ENCODE measurements at places on chromosomes 5 and 9.

DNA sequence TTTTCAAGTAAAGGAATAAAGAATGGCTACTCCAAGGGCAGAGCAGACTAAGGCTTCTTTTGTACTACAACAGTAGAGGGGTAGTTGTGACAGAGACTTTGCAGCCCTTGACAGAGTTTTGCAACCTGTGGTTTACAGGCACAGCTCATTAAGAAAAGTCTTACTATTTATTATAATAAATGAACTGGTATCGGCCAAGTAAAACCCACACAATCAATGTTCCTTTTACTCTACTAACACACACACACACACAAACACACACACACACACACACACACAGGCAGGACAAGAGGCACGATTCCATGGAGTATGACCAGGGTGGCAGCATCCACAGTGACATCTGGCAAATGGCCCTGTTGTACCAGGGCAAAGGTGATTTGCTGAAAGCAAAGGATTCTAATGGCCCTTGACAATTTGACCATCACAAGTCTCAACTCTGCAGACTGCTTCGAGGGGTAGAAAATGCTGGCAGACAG is 59.1 kb upstream of the GOLPH3 start:
- no peaks in the 10 kb centered on the region for H3K4me1 ChIP-seq
- peaks cover 45% of the 10 kb centered on the region for H3K36me3 ChIP-seq
- no peak for DNase-seq
- H3K27ac ChIP-seq, result no peak overlapping the region
- no peaks in the 10 kb centered on the region for H3K27me3 ChIP-seq
- no peak overlapping the region for H3K4me3 ChIP-seq

GRCh38 chr5:67773411-67774266 is 441.9 kb upstream of the PIK3R1 start:
- no peak overlapping the region for H3K4me3 ChIP-seq
- peak overlapping the region; percentile 35 for H3K27ac ChIP-seq
- no peaks in the 10 kb centered on the region for H3K27me3 ChIP-seq
- peaks cover 34% of the 10 kb centered on the region for H3K4me1 ChIP-seq
- no peak for DNase-seq

- H3K36me3 ChIP-seq, result no peaks in the 10 kb centered on the region
- peaks cover 19% of the 10 kb centered on the region for H3K4me1 ChIP-seq
- no peak for DNase-seq
- no peaks in the 10 kb centered on the region for H3K27me3 ChIP-seq
- H3K27ac ChIP-seq, result no peak overlapping the region
Measured at GRCh38 chr5:68711293-68712200, 382.3 kb upstream of the SLC30A5 start.

DNA sequence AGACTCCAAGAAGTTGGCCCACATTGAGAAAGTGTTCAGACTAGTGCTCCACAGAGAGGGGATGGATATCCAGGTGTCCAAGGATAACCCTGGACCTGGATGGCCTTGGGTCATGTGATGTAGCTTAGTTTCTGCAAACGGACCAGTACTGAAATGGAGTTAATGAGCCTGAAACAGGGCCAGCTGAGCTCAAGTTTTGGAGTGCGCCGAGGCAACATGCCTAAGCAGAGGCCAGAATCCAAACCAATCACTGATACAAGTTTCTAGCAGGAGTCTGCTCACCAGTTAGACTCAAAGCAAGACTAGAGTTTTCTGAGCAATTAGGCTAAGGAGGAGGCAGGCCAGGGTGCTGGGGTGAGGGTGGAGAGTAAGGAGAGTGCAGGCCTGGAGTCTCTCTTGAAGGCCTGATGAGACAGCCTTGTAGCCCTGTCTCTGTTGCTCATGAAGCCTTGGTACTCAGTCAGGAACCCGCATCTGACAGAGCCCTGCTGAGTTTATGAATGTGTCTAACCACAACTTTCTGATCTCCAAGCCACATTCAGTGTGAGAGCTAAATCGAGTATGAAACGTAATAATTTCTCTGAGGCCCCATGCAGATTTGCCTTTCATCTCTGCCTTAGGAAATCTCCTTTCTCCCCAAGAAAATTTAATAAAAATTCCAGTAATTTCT is 68.9 kb upstream of the EQTN start:
- peaks cover 7% of the 10 kb centered on the region for H3K36me3 ChIP-seq
- DNase-seq, result no peak
- no peak overlapping the region for H3K4me3 ChIP-seq

- no peak overlapping the region for H3K4me3 ChIP-seq
- H3K27ac ChIP-seq, result no peak overlapping the region
- no peaks in the 10 kb centered on the region for H3K36me3 ChIP-seq
- peaks cover 4% of the 10 kb centered on the region for H3K4me1 ChIP-seq
- DNase-seq, result no peak
- peaks cover 15% of the 10 kb centered on the region for H3K27me3 ChIP-seq
Measured at GRCh38 chr9:118088090-118088489, 383.9 kb downstream of the TLR4 start.

- peak; percentile 31 for DNase-seq
- H3K27ac ChIP-seq, result peak overlapping the region; percentile 25
- no peaks in the 10 kb centered on the region for H3K36me3 ChIP-seq
- peaks cover 30% of the 10 kb centered on the region for H3K4me1 ChIP-seq
- H3K4me3 ChIP-seq, result no peak overlapping the region
Measured at GRCh38 chr5:170273968-170274710, 23.4 kb downstream of the LCP2 start.

DNA sequence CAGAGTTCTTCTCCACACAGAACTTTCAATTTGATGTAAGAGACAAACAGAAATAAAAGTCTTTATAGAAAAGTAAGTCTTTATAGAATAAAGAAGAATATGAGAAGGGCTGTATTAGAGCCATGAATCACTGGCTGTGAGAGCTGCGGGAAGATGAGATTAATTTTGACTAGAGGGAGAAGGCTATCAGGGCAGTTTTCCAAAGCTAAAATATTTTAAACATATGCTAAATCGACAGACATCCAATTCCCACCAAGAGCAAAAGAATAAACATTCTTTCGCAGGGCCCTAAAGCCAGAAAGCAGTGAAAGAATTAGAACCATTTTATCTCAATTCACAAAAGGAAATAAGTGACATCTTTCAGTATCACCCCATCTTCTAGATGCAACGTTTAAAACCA is 208.3 kb upstream of the MAP3K1 start:
- H3K4me3 ChIP-seq, result no peak overlapping the region
- H3K27ac ChIP-seq, result no peak overlapping the region
- no peak for DNase-seq
- peaks cover 35% of the 10 kb centered on the region for H3K4me1 ChIP-seq
- H3K36me3 ChIP-seq, result peaks cover 16% of the 10 kb centered on the region
- peaks cover 21% of the 10 kb centered on the region for H3K27me3 ChIP-seq

- DNase-seq, result no peak
- H3K4me3 ChIP-seq, result no peak overlapping the region
- no peaks in the 10 kb centered on the region for H3K27me3 ChIP-seq
- H3K27ac ChIP-seq, result no peak overlapping the region
Measured at GRCh38 chr5:119055294-119055693, 15.6 kb upstream of the DMXL1 start.

DNA sequence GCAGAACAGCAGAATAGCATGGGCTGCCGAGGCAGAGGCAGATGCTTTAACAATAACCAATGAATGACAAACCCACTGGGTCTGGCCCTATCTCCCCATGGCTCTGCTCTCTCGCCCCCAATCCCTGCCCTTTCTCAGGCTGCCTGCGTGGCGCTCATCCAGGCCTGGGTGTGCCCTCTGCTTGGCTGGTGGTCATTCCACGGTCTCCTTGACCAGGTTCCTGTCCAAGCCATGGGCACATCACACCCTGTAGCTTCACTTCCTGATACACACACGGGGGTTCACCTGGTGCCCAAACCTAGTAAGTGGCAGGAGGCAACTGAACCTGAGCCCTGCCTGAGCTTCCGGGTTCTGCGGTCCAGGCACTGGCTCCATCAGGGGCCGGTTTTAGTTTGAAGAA is 87.6 kb downstream of the DAP start:
- peaks cover 24% of the 10 kb centered on the region for H3K36me3 ChIP-seq
- no peak overlapping the region for H3K27ac ChIP-seq
- peaks cover 9% of the 10 kb centered on the region for H3K4me1 ChIP-seq

DNA sequence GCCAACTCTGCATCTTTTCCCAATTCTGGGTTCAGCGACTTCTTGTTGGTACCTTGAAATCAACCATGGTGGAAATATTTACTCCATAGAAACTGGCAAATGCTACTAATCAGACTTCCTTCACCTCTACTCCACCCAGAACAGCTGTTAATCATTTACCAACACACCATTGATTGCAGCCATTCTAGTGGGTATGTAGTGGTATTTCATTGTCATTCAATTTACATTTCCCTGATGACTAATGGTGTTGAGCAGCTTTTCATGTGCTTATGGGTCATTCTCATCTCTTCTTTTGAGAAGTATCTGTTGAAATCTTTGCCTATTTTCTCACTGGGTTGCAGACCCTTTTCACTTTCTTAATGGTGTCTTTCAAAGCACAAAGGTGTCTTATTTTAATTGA is 122.4 kb upstream of the MSX2 start:
- peaks cover 34% of the 10 kb centered on the region for H3K4me1 ChIP-seq
- H3K4me3 ChIP-seq, result no peak overlapping the region
- DNase-seq, result no peak
- no peak overlapping the region for H3K27ac ChIP-seq

DNA sequence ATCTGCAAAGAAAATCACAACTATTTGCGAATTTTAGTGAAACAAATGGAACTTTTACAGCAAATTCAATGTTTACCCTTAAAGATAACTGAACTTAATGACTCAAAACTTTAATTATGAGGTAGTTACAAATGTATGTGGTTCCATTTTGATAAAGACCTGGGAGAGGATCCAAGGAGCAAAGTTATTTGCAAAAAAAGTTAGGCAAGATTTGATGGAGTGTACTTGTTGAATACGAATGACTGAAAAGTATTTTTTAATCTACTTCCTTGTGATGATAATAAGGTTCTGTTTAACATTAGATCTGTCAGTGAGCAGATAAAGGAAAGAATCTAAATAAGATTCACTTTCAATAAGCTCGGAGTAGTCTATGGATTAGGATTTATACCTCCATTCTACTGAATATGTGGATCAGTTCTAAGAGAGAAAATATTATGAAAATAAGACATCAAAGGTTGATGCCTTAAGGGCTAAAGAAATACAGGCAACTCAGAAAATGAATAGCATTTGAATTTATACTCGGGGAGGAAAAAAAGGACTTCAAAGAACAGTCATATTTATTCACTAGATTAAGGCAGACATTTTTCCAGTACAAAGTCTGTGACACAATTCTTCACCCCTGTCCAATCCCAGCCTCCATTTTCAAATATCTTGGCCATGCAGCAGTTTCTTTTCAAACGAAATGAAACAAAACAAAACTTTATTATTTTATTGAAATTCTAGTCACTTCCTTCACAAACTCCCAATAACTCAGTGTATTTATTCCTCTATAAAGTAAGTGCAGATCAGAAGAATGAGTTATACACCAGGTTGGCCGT is 199.8 kb downstream of the PDE4D start:
- no peak for DNase-seq
- no peak overlapping the region for H3K4me3 ChIP-seq
- H3K4me1 ChIP-seq, result no peaks in the 10 kb centered on the region
- H3K36me3 ChIP-seq, result no peaks in the 10 kb centered on the region

DNA sequence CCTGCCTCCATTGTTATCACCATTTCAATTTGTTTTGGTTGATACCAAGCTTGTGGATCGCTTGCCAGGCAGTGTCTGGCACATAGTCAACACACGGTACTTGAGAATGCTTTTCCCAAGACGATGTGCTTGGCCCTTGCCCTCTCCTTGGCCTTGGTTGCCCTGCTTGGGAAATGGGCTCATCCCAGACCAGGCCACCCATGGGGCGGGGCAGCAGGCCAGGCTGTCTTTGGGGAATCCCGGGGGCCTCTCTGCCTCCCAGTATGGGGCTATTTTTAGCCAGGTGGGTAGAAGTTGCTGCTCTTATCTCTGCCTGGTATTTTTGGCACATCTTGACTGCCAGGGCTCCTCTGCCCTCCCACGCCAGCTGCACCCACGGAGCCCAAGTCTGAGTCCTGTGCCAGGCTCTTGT is 49.9 kb downstream of the LMX1B start:
- H3K4me3 ChIP-seq, result no peak overlapping the region
- peaks cover 53% of the 10 kb centered on the region for H3K4me1 ChIP-seq
- peaks cover 17% of the 10 kb centered on the region for H3K27me3 ChIP-seq
- DNase-seq, result no peak
- no peaks in the 10 kb centered on the region for H3K36me3 ChIP-seq

GRCh38 chr5:141605523-141606277 is 13.1 kb downstream of the DIAPH1 start:
- H3K27me3 ChIP-seq, result no peaks in the 10 kb centered on the region
- H3K36me3 ChIP-seq, result peaks cover 7% of the 10 kb centered on the region
- DNase-seq, result no peak
- H3K27ac ChIP-seq, result peak overlapping the region; percentile 26

GRCh38 chr9:76537150-76537646 is 78.2 kb downstream of the GCNT1 start:
- H3K4me1 ChIP-seq, result peaks cover 18% of the 10 kb centered on the region
- no peaks in the 10 kb centered on the region for H3K27me3 ChIP-seq
- no peaks in the 10 kb centered on the region for H3K36me3 ChIP-seq
- no peak overlapping the region for H3K4me3 ChIP-seq
- no peak overlapping the region for H3K27ac ChIP-seq

DNA sequence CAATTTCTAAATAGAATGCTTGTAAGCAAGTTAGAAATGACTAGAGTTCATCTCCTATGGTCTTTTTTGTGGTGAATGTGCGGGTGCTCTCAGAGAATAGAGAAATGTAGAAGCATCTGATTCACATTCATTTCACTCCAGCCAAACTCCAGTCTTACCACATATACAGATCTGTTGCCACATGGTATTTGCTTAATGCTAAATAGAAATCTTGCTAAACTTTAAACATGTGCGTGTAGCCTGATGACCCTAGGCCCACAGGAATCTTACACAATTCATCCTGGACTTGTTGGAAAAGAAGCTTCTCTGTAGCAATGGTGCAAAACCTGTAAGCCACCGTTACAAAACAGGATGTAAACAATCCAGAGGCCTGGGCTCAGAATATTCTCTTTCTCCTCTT is 135.2 kb downstream of the PCSK1 start:
- H3K4me3 ChIP-seq, result no peak overlapping the region
- H3K27ac ChIP-seq, result no peak overlapping the region
- no peaks in the 10 kb centered on the region for H3K4me1 ChIP-seq

GRCh38 chr5:144142824-144143162 is 27.7 kb downstream of the YIPF5 start:
- no peak for DNase-seq
- no peaks in the 10 kb centered on the region for H3K27me3 ChIP-seq
- peaks cover 37% of the 10 kb centered on the region for H3K4me1 ChIP-seq
- no peaks in the 10 kb centered on the region for H3K36me3 ChIP-seq
